ENCODE measurements at places on chromosomes 2 and 18. TPM values are rescaled to one million over a fixed set of nuclear protein-coding genes. Genes with fewer than 3 reads are reported as not detected.

DNA sequence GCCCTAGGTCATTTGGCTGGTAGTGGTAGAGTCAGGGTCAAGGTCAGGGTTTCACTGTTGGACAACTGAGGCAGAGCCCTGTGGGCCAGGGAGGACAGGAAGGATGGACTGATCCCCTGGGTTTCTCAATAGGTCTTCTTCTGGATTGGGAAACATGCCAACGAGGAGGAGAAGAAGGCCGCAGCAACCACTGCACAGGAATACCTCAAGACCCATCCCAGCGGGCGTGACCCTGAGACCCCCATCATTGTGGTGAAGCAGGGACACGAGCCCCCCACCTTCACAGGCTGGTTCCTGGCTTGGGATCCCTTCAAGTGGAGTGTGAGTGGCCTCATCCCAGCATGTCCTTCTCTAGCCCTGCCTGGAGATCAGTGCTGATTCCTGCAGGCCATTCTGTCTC lies 18.1 kb downstream of the VIL1 start:
- DNase-seq, result no peak

GRCh38 chr2:120559401-120559800 lies 176.3 kb upstream of the GLI2 start:
- no peak for DNase-seq

DNA sequence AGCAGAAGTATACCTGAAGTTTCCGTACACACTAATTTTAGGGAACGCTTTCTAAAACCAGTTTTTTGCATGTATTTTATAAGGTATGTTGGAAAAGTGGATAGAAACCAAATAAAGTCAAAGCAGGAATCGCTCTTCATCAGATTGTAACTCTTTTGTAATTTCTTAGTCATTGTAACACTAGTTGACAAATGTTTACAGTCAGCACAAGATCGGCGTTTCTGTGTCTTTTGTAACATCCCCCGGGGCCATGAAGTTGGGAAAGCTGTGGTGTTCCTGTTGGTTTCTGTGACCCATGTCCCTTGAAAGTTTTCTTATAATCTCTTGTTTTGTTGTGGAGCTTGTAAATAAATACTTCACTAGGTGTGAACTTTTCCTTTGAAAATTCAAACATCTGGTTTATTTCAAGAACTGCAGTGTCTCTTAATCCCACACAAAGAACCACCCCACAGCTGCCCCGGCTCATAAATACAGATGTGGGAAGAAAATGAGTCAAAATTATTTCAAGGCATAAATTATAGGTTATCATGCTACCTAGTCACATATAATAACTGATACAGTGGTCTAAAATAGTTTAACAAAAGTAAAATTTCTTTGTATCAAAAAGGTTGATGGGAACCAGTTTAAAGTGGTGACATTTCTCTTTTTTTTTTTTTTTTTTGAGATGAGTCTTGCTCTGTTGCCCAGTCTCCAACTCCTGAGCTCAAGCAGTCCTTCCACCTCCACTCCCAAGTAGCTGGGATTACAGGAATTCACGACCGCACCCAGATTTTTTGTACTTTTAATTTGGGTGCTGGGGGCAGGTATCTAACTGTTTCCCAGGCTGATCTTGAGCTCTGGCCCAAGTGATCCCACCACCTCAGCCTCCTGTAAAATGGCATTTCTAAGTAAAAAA lies 751 bp upstream of the NMI start:
- DNase-seq, result no peak

Gene PIEZO2
- total RNA-seq, result 21.8 TPM

- no peak for DNase-seq
Observed at GRCh38 chr18:61824733-61825363, 68.0 kb downstream of the RNF152 start.
